Mucosa of descending colon (tissue), 3 donors: ENCODE measurements at places on chromosomes 6 and 20.

DNA sequence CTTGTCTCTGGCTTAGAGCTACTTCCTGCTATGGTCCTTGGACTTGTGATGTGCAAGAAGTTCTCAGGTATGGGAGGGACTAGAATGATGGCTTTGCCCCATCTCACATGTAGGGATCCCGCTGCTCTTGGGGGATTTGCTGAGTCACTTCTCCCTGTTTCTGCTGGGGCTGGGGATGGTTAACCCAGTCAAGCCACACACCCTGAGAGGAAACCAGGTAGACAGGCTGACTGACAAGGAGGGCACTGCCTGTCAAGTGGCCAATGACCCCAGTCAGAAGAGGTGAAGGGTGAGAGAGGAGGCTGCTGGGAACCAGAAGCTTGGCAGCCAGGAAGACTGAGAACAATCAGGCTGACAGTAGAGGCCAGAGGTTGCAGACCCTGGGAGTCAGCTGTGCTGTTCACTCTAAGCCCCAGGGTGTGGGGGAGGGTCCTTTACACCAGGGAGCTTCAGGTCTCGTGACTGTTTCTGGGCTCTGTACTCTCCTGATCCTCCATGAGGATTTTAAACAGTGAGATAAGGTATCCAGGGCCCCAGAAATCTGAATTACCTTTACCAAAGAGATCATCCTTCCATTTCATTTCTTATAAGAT lies 34.6 kb downstream of the HLA-F start:
- no peak for DNase-seq

- no peak for DNase-seq
Measured at GRCh38 chr6:170025341-170025911, 265.5 kb downstream of the DLL1 start.

- no peak for DNase-seq
Measured at GRCh38 chr6:37777272-37777834, 42.2 kb upstream of the ZFAND3 start.

- DNase-seq, result no peak
Measured at GRCh38 chr6:121934451-121934850, 465.0 kb upstream of the HSF2 start.

DNA sequence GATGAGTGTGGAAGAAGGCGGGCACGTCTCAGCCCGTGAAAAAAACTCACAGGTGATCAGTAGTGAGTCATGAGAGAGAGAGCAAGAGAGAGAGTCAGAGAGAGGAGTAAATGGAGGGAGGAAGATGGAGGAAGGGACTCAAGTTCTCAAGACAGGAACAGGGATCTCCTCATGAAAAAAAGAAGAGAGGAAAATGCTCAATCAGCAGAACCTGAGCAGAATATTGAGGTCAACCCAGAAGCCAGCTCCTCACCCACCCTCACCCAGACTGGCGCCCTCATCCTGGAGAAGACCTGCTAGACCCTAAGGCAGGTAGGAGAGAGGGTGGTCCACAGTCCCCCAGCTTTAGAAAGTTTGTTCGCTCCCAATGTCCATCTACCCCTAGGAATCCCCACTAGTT lies 4.8 kb downstream of the UBD start:
- DNase-seq, result no peak

DNA sequence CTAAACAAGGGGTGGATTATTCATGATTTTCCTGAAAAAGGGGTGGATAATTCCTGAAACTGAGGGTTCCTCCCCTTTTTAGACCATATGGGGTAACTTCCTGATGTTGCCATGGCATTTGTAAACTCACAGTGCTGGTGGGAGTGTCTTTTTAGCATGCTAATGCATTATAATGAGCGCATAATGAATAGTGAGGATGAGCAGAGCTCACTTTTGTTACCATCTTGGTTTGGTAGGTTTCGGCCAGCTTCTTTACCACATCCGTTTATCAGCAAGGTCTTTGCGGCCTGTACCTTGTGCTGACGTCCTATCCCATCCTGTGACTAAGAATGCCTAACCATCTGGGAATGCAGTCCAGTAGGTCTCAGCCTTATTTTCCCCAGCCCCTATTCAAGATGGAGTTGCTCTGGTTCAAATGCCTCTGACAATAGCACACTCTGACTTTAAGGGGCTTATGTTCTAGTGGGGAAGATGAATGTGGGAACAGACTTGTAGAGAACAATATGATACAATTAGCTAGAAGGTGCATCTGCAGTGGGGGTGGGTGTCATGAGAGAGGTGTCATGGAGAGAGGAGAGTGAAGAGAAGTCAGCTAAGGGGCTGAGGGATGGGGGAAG lies 4.2 kb upstream of the GPR31 start:
- no peak for DNase-seq
